ENCODE measurements at places on chromosomes 5 and 9.

GRCh38 chr9:14693251-14693861 lies at the start of gene ZDHHC21:
ZDHHC21 (minus strand) TSS chr9:14693432; CDS start chr9:14674340, 19,092 bp downstream.
- DNase-seq, result peak; percentile 44

DNA sequence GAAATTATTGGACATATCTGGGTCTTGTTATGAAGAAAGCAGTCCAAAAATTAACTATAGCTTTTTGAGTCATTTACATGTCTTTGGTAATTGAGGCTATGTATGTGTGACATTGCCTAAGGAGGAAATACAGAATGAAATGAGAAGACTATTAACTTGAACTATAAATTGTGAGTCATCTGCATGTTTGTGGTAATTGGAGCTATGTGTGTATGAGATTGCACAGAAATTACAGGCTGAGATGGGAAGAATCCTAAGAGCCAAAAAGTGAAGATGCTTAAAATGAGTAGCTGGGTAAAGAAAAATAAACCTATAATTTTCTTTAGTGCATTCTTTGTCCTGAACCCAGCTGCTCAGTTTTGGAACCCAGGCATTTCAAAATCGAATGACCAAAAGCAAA lies 747.6 kb upstream of the EDIL3 start:
- DNase-seq, result no peak

GRCh38 chr5:54545796-54546195 lies 28.2 kb downstream of the SNX18 start:
- no peak for DNase-seq

DNA sequence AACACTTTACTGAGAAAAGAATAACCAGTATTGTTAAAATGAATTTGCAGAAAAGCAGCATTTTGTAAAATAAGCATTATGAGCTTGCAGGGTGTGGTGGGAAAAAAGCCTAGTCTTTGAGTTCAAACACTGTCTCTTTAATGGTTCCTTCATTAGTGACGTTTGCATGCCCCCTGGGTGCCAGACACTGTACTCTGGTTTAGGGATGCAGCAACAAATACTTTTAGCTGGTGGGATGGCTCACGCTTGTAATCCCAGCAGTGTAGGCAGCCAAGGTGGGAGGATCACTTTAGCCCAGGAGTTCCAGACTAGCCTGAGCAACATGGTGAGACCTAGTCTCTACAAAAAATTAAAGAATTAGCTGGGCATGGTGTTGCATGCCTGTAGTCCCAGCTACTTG lies 62.3 kb downstream of the MAST4 start:
- DNase-seq, result no peak

GRCh38 chr5:1878050-1878849 lies 4.5 kb downstream of the IRX4 start:
- no peak for DNase-seq

- DNase-seq, result no peak
Measured at GRCh38 chr5:37601163-37601562, 222.0 kb downstream of the WDR70 start.

GRCh38 chr5:88450239-88450638 lies 181.6 kb upstream of the TMEM161B start:
- no peak for DNase-seq

DNA sequence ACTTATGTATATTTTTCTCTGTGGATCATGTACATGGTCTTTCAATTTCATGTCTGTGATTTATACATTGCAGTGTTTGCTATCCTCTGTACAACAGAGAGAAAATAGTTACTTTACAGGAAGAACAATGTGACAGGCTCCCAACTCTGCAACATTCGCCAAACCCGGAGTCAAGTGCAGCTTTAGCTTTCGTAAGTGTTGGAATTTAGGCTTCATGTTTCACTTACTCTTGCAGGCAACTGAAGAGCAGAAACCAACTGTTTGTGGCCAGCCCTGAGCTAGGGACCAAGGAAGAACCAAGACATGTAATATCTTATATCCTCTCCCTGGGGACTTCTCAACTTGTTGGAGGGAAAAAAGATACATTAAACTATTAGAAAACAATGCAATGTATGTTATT lies 147.9 kb downstream of the C5orf15 start:
- DNase-seq, result no peak

DNA sequence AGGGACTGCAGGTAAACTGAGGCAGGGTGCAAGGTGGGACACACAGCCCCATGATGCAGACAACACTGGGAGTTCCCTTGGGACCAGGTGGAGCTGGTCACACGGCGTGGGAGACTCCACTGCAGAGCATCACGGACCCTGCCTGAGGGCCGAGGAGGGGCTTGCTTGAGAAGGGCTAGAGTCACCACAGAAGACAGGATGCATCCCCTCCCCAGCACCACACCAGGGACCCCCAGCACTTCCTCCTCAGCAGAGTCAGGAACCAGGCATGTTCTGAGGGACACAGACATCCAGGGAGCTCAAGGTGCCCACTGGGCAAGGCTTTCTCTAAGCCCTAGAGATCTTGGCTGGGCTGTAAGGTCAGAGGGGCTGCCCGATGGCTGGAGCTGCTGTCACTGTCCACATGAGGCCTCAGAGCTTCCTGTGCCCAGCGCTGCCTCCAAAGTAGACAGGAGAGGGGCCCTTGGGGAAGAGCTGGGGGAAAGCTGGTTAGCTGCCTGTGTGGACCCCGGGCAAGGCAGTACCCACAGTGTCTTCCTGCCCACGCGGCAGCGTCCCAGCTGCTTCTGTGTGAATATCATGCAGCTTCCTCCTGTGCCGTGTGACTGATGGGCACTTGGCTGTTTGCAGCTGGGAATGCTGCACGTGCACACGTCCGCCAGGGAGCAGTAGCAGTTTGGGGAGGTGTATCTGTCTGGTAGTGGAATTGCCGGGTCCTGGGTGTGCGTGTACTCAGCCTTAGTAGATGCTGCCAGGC lies 176.6 kb downstream of the CACNA1B start:
- DNase-seq, result no peak

GRCh38 chr5:60727033-60727679 lies 27.2 kb upstream of the DEPDC1B start:
- DNase-seq, result no peak

DNA sequence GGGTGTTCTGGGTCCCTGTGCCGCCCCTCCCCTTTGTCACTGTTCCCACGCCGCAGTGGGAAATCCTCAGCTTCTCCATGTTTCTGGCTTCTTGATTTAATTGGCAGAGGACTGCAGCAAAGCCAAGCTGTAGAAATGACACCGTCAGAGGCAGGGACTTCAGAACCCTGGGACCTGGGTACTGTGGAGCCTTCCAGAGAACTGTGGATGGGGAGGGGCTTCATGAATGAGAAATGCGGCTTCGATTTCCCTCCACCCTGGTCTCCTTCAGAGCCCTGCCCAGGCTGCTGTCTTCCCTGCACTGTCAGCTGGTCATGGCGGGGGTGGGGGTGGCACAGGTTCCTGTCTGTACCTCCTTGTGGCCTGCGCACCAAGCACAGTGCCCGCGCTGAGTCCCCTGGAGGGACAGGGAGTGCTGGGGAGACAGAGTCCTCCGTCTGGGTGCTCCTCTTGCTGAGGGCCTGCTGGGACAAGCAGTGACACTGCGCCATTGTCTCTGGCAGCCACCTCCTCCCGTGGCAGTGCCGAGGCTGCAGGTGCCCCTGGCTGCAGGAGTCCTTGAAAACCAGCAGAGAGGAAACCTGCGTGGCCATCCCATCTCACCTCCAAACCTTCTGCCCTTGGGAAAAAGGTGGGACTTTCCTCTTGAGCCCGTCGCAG lies 47.2 kb downstream of the COL5A1 start:
- no peak for DNase-seq

DNA sequence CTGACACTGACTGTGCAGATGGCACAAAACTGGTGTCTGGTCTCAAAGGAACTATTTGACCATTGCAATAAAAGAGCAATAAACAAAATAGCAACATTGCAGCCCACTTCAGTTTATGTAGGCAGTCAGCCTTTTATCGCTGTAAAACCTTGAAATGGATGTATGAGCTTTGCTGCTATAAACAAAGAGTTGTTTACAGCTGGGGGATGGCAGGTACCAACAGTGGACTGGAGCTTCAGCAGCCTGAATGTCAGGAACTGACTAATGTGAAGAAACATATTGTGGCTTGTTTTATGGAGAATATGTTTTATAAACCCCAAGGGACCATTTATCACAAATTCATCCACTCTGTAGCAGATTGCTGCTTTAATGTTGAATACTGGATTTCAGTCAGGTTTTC lies 78.0 kb downstream of the PTPRD start:
- no peak for DNase-seq

- no peak for DNase-seq
Measured at GRCh38 chr5:150209099-150209635, 19.3 kb downstream of the SLC6A7 start.

DNA sequence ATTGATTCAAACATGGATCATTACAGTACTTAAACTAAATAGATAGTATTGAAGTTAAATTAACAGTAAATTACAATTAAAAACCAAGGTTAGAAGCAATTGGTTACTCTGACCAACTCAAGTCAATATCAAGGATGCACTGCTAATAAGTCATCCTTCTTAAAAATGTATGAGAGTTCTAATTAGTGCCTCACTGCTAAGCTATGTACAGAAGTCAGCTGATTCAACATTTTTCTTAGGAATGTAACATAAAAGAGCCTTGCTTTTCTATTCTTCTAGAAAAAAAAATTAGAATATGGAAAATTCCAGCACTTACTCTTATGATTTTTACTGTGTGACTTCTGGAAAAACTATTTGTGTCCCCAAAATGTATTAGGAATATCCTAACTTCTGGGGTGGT lies 75.7 kb upstream of the FBN2 start:
- no peak for DNase-seq

DNA sequence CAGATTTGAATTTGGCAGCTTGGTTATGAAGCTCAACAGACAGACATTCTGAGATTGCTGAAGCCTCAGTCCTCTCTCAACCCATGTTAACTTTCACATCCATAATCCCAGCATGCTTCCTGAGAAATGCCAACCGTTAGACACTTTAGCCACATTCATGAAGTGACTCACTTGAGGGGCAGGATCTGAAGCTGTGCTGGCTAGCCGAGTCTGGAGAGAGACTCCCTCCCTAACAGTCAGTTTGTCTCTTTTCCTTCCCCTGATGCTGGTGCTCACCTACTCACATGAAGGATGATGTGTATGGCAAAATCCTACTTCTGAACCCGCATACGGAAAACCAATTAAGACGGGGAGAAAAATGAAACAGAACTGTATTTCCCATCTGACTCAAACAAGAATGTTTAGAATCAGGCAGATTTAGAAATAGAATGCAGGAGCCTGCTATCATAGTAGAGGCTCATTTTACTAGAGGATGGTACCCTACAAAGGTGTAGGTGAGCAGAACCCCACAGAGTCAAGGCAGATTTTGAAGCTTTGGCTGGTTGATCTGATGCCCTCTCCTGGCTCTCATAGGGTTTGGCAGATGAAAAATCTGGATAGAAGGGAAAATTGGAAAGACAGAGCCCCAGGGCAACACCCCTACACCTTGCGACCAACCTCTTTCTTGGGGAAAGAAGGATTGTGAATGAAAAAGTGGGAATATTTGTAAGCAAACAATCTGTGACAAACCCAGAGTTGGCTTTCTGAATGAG lies 150.9 kb upstream of the LHFPL2 start:
- no peak for DNase-seq

DNA sequence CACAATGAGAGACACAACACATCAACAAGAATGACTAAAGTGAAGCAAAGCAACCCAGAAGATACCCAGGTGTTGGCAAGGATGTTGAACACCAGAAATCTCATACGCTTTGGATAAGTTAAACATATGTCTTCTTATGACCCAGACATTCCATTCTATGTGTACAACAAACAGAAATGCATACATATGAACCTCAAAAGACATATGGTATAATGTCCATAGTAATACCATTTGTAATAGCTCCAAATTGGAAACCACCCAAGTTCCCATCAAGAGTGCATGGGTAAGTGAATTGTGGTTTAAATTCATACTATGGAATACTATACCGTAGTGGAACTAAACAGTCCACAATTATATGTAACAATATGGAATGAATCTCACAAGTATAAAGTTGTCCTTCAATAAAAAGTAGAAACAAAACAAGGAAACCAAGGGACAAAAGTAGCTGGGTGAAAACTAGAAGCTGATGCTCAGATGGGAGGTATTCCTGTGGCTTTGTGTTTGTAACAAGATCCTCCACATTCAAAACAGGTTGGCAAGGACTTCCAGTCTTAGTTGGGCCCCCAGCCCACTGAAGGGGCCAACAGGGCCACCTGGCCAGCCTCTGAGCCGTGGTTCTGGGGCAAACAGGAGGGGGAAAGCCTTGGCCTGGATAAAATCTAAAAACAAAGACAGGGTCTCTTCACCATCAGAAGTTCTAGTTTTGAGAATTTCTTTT lies 171.8 kb upstream of the PITX1 start:
- no peak for DNase-seq

DNA sequence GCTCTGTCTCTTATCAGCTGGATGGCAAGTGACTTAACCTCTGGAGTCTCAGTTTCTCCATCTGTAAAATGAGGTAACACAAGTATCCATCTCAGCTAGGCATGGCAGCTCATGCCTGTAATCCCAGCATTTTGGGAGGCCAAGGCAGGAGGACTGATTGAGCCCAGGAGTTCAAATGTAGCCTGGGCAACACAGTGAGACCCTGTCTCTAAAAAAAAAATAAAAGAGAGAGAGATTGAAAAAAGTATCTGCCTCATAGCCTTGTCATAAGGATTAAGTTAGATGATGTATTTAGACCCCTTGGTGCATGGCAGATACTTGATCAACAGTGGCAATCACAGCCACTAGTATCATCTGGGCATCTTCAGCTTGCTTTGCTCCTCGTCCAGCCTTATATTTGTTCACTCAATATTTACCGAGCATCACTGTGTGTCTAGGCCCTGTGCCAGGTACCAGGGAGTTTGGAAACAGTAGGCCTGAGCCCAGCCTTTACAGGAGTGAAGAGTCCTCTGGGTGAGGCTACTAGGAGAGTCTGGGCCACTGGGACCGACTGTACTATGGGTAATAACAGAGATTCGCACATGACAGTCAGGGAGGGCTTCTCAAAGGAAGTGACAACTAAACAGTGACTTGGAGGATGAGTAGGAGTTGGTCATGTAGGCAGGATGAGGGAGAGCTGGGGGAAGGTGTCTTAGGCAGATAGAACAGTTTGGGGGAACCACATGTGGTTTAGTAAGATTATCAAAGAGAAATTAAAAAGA lies 34.2 kb downstream of the CORO2A start:
- no peak for DNase-seq

GRCh38 chr5:74179179-74179578 lies 461.3 kb downstream of the ENC1 start:
- DNase-seq, result no peak

DNA sequence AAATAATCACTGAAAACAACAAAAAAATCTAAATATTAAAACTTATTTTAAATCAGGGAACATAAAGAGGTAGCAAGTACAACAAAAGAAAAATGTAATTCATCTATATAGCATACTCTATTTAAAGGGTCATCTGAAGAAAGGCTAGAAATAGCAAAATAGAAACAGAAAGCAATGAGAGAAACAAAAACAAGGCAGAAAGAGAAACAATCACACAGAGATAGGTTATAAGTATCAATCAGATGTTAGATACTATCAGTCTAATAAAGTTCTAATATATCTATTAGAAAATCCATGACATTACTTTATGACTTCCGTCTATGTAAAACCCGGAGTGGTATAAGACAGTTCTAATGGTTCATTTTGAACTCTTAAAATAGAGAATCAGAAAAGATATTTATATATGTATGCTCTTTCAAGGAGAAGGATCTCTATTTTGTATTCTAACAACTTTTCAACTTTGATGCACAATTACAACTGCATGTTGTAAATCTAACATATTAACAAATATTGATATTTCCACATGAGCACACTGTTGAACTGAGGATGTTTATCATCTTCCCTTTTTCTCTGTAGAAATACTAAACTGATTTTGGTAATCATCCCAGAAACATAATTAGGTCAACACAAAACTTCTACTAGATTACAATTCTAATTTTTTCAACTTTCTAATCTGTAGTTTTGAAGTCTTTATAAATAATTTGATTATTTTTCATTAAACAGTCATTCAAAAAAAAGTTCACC lies 15.8 kb downstream of the RICTOR start:
- no peak for DNase-seq

Measured in CD4-positive, alpha-beta T cell treated with Interleukin-4 for 4 hours (primary cell).